Substantia nigra (tissue), 51 donors: ENCODE measurements at places on chromosomes 3 and 15.

DNA sequence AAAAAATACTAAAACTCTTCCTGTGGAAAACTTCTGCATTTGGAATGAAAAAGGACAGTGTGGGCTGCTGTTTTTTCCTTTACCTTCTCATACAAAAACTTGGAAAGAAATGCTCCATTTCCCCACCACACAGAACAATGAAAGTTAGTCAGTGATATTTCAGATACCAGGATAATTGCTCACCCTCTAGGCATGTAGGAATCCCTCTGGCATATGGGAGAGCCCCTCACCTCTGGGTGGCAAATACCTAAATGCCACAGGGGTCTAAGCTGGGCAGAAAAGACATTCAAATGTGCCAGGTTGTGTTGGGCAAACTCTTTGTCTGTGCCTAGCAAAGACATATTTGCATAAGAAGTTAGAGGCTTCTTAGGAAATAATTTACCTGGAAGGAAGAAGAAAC, 560.3 kb upstream of the NR2F2 start:
- no peak for DNase-seq

DNA sequence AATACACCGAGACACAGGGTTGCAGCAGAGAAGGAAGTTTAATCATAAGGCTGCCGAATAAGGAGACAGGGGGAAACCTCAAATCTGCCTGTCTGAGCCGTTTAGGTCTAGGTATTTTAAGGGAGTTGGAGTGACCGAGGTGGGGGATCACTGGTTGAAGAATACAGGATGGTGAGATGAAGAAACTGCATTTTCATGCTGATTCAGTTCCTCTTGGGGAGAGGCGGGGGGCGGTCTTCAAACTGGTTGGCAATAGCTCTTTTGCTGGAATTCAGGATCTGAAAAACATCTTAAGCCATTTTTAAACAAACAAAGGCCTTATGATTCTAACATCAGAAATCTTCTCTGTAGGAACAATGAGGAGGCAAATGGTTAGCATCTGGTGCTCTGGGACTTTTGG, 699.5 kb upstream of the CFAP20DC start:
- DNase-seq, result no peak

GRCh38 chr3:105327662-105328337, 38.9 kb upstream of the ALCAM start:
- no peak for DNase-seq

GRCh38 chr3:59816312-59816711, 766.5 kb upstream of the CFAP20DC start:
- DNase-seq, result no peak

DNA sequence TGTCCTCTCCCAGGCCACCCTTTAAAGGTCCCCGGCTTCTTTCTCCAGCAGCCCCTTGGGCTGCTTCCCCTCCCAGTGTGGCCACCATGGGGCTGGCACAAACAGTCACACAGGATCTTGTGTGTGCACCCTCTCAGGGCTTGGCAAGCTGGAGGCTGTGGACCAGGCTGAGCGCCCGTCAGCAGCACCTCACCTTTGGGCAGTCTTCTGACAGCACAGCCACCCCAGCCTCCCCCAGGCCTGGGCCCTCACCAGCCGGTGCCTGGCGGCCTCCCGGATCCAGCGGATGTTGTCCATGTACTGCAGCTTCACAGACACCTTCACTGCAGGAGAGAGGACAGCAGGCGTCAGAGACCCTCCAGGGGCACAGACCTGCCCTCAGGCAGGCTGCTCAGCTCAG, 20.1 kb upstream of the ZXDC start:
- no peak for DNase-seq

DNA sequence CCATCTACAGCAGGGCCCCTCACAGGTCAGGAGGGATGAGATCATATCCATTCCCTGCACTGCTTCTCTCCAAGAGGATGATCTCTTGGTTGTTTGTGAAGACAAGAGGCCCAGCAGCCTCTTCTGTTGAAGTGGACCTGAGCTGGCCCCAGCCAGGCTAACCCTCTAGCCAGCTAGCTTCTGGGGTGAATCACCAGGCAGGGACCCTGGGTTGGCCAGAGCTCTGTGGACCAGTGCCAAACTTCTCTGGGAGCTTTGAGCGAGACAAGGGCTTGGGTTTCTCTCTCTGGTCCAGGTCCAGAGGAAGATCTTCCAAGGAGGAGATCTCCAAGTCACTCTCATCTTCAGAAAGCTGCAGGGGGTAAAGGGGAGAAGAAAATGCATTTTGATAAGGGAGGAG, 52.7 kb downstream of the CLDN18 start:
- DNase-seq, result no peak

- DNase-seq, result no peak
These were observed 92.8 kb upstream of the TNFSF10 start for GRCh38 chr3:172616031-172616461.

GRCh38 chr3:124318014-124318413, 326.1 kb upstream of the ROPN1 start:
- DNase-seq, result no peak

- no peak for DNase-seq
These were observed 53.0 kb downstream of the TMEM45A start for GRCh38 chr3:100545371-100545770.

DNA sequence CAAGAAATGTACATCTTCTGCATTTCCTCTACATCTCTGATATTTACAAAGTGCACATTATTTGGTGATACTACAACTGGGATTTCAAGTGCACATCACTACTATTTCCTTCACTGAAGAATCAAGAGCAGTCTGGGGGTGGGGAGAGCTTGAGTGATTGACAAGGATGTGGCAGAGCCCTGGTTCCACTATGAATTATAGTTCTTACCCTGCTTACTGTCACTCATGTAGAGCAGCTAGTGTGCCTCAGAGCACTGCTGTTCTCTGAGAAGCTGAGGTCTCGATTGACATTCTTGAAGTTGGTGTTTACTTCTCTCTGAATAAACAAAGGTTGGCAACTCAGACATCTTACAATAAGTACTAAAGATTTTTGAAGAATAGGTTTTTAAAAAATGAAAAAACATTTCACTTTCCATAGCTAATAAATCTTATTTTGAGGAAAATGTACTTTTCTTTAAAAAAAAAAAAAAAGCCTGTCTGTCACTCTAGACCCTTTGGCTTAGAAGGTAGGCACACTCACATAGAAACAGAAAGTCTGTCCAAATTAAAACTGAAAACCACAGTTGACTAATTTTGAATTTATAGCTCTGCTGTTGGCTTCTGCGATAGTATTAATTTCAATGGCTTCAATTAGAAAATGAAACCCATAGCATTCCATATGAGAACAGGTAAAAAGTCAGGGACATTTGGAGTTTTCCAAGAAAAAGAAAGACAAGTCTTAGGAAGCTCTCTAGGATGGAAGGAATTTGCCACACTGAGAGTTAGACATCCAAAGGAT, 5.6 kb downstream of the GREM1 start:
- no peak for DNase-seq

DNA sequence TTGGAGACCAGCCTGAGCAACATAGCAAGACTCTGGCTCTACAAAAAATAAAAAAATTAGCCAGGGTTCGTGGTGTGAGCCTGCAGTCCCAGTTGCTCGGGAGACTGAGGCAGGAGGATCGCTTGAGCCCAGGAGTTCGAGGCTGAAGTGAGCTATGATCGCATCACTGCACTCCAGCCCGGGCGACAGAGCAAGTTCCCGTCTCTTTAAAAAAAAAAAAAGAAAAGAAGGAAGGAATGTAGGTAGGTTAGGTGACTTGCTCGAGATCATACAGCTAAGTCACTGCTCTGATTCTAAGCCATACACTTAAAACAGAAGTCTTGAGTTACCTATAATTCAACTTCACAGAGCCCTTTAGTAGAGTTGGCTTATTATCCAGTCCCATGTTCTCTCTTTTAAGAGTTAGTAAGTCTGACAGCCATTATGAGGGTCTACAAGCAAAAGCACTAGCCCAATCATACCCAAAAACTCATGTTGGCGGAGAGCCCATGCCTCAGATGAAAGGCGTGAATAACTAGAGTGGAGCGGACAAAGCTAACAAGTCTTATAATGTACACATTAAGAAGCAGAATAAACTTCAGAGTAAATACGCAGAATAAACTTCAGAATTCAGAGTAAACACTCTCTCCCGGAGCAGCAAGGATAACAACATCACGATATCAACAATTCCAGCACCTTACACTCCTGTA, 768 bp downstream of the AAGAB start:
- no peak for DNase-seq

- DNase-seq, result no peak
These were observed 15.3 kb downstream of the ZBTB38 start for GRCh38 chr3:141383555-141384129.

GRCh38 chr15:96997538-96997937, 667.0 kb downstream of the NR2F2 start:
- no peak for DNase-seq

DNA sequence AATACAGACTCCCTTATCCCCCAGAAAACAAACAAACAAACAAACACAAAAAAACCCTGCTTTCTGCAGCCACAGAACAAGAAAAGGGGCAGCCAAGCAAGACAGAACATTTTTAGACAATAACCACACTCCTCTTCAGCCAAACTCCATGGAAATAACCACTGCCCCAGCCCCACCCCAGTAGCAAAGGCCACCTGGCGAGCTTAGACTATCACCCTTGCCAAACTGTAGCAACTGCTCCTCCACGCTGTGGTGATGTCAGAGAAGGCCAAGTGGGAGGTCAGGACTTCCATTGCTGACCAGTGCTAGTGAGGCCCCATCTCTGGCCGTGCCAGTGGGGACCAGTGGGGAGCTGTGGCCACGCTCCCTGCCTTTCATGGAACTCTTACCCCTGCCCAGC, 60.3 kb upstream of the CHRNA7 start:
- no peak for DNase-seq

DNA sequence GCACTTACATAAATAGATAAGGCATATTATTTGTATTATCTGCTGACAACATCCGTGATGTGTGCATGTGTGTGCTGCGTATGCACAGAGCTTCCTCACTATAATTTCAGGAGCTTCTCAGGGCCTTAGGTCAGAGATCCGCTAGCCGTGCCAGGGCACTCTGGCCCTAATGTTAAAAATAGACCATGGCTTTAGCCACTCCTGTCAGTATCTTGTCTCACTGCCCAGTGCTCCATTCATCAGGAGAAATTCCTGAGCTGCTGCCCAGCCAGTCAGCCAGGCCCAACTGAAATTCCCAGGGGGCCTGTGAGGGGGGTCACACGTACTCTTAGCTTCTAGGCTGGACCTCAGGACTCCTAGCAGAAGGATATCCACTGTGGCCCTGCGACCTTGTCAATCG, 70.0 kb upstream of the ABHD2 start:
- peak; percentile 15 for DNase-seq

- no peak for DNase-seq
These were observed 15.9 kb upstream of the MRPL3 start for GRCh38 chr3:131518680-131519079.

DNA sequence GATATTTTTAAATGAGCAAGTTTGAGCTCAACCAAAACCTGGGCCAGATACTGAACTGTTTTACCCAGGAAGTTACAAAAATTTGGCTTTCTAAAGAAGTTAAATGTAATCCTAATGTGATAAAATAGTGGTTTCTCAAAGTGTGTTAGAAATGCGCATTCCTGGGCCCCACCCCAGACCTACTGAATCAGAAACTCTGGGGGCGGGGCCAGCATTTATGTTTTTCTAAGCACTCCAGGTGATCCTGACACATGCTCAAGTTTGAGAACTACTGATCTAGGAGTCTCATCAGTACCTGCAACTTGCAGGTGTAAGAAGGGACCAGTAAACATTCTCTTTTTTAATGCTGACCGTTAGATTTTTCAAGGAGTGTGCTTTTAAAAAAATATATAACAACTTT, 190.6 kb downstream of the VPS13C start:
- no peak for DNase-seq

DNA sequence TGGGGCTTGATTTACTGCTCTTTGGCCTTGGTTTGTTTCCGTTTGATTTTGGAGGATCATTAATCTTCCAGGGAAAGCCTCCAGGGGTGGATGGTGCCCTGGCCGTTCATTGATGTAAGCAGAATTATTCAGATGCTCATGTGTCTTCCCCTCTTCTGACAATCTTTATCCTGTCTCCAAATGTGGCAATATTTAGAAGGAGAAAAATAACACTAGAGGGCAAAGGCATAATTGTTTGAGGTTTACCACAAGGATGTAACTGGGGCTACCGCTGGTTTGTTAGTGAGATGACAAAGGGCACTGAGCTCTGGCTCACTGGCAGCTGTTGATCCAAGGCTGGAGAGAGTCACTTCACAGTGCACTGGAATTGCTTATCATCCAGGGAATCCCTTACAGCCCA, 18.2 kb upstream of the PLCL2 start:
- DNase-seq, result no peak

- no peak for DNase-seq
These were observed 428.2 kb upstream of the RGMA start for GRCh38 chr15:93517176-93517575.

GRCh38 chr3:50472958-50473357, 30.5 kb downstream of the CACNA2D2 start:
- no peak for DNase-seq

DNA sequence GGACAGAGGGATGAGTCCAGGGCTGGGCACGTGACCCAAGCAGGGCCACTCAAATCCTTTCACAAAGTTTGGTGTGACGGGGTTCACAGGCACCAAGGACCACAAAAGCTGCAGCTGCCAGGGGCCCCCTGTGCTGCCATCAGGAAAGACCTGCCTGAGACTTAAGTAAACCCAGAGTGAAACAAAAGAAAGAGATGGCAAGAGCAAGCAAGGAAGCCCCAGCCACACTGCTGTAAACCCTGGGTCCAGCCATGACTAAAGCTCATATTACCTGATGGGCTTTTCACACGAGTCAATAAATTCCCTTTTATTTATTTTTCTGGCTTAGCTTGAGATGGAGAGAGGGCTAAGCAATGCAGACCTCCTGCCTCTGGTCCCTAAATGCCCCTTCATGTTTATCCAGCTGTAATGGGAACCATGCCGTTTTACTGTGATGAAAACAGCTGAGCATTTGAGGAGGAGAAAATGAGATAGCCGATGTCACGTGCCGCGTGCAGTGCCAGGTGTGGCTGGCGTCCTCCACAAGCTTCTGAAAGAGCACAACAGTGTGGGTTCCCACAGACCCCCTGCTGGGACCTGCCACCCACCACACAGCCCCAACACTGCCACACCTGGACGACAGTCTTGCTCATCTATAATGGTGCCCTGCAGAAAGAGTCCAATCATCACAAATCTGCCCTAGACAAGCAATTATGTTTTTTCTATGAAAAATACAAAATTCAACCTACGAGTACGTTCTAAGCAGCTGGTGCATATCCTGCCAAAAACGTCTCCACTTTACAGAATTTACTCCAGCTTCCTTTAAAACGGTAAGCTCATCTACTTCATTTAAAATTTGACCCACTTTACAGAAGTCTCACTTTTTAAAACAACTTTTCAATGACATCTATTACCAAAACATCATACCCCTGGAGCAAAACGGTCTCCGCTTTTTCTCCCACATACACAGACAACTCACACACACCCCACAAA, 34.2 kb downstream of the ADAMTS17 start:
- no peak for DNase-seq

DNA sequence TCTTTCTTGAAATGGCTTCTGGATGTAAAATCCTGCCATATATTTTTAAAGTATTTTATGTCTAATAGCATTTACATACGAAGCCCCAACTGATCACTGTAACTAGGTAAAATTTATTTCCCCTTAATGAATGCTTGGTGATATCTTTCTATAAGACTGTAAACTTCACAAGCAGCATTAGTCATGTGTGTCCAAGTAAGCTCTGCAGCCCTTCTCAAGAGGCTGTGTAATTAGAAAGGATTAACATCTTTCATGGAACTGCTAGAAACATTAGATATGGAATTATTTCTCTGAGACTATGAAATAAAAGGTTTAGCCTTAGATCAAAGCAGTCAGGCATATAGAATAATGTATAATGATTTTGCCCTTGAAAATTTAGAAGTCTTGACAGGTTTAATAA, 143.3 kb downstream of the EPHA3 start:
- no peak for DNase-seq
